ENCODE measurements at places on chromosomes 2 and 18.

DNA sequence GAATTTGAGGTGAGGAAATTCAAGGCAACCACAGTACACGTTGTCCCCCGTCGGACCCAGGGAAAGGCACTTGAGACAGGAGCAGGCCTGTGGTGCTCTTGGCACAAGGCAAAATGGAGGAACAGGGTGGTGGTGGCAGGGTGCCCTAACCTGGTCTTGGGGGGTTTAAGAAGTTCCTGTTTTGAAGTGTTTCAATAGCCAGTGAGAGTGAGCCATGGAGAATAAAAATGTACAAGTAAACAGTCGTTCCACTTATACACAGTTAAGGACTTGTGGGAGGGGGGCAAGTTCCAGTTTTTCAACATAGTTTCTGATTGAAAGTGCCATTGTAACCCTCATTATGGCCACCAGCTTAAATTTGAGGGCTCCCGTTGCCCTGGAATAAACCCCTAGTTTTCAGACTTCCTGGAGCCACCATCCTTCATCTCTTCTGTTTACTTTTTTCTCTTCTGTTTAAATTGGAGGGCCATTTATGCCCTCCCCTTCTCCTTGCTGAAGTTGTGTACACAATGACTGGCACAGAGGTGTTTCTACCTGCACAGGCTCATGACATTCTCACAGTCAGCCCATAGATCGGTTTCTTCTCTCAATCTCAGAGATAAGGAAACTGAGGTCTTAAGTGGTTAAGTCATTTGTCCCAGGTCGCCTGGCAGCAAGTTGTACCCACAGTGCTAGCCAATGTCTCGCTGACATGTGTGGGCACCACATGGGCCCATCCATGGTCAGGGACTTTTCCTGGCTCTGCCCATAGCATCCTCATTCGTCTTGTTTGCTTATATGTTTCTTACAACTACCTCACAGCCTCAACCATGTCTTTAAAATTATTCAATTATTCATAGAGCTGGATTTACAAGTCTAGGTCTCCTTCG, 66.0 kb upstream of the ST3GAL5 start:
- DNase-seq, result no peak

DNA sequence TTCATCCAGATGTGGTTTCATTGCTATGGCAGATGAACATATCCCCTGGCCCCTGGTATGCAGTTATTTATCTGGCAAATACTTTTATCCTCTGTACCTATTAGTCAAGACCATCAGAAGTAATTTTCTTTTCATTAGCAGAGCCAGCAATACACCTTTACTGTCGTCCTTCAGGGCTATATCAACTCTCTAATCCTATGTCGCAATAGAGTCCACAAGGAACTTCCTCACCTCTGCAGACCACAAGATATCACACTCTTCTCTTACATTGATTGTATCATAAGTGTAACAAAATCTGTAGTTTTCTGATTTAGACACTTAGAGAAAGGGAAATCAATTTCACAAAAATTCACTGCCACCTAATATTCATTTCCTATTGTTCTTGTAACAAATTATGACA, 252.9 kb upstream of the DCC start:
- no peak for DNase-seq

DNA sequence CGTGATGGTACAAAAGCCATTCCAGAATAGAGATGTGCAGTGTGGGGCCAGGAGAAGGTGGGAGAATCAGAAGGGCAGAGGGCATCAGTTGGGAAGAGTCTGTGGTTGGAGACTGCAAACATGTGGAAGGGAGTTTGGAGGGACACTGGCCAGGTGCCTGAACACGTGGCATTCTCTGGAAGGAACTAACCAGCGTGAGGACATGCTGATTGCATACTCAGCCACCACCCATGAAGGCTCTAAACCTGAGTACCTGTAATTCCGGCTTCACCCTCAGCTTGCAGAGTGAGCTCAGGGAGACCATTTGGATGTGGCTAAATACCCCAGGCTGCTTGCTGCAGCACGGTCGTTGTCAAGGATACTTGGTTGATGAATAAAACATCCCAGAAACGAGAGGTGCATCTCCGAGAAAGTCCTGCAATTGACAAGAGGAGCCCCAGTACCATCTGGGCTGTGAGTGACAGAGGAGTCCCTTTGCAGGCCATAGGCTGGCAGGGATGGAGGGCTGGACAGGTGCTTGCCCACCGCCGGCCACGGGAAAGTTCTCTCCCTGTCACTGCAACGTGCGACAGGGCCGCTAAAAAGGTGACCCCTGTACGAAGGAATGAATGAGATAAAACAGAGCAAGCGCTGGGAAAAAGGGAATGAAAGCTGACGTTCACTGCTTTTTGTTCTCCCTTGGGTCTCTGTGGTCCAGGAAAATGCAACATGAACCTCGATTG, 5.0 kb downstream of the ACKR3 start:
- no peak for DNase-seq

DNA sequence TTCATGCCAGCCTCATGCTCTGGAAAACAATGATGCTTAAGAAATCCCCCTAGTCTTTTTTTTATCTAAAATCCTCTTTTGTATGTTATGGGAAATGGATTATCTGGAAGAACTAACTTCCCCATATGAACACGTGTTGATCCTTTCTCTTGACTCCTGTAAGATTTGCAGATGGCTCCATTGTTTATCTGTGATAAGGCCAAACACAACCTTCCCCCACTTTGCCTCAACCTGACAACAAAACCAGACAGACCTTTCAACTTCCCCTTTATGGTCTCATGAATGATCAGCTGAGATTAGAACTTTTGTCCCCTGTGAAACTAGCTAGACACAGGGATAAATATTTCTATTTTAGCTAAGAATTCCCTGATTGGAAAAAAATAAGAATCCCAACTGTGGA, 828.0 kb upstream of the CDH2 start:
- no peak for DNase-seq

- DNase-seq, result no peak
Observed at GRCh38 chr18:7872569-7872968, 305.5 kb downstream of the PTPRM start.

DNA sequence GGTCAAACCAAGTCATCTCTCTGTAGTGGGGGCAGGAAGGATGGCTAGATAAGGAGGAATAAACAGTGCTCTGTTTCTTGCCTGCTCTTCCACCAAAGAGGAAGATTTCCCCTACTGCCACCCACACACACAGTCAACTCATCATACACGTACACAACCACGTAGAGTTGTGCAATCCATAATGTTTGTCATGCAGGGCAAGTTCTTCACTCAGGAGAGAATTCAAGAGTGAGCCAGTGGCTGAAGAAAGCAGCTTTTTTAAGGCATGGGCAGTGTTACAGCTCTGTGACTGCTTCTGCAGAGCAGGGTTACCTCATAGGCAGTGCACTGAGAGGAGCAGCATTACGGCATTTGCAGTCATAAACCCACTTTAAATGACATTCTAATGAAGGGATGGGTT, 283.0 kb downstream of the RND3 start:
- no peak for DNase-seq

Measured in CD4-positive, alpha-beta T cell treated with Interleukin-1 beta for 1 hour (primary cell).